SW480 (cell line): ENCODE measurements at places on chromosomes 6 and 20.
A peak's percentile ranks its signal among the peaks of the same experiment; 100 is the strongest.

DNA sequence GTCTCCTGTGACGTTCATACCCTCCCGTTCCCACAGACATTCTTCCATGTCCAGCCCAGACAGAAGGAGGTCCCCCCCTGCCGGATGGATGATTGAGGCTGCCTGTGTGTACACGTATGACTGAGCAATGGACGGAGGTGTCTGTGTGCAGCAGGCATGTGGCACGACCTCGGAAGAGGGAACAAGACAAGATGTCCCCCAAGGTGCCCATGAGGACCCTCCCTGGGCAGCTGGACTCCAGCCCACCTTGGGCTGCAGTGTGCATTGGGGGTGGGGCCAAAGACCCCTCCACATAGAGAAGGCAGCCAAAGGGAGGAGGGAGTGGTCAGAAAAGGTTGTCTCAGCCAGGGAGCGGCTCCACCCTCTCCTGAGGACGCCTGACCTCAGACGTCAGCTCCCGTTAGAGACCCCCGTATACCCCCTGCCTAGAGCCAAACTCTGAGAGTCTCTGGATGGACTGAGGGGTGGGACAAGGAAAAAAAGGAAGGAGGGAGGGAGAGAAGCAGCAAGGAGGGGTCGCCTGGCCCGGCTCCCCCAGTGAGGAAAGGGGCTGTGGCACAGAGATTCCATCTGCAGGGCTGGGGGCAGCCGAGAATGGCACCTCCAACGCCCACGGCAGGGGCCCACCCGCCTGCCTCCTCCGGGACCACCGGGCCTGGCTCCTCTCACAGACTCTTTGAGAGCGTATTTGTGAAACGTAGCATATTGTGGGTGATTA is 92.9 kb upstream of the BHLHE23 start:
- DNase-seq = no peak

- DNase-seq = no peak
Measured at GRCh38 chr20:23302386-23302785, 48.2 kb upstream of the NXT1 start.

GRCh38 chr6:154619146-154619545 is 108.7 kb upstream of the CNKSR3 start:
- no peak for DNase-seq

DNA sequence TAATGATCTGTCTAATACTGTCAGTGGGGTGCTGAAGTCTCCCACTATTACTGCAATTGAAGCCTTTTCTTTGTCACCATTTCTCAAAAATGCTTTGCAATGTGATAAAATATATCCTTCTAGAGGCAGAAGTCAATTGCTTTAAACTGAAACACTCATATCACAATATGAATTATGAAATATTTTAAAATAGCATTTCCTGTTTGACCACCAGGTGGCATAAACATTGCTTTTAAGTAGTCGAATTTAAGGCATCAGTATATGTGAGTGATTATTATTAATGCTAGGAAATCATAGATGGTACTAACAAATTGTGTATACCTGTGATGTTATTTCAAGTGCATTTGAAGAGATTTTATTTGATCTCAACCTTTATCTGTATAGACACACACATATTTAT is 87.5 kb downstream of the MEI4 start:
- DNase-seq = peak; percentile 15

GRCh38 chr6:166779381-166779780 is 152.3 kb upstream of the RPS6KA2 start:
- no peak for DNase-seq

GRCh38 chr20:54134445-54135220 is 39.2 kb downstream of the CYP24A1 start:
- peak; percentile 73 for DNase-seq

- DNase-seq = no peak
Measured at GRCh38 chr6:130962966-130963365, 100.1 kb downstream of the EPB41L2 start.

DNA sequence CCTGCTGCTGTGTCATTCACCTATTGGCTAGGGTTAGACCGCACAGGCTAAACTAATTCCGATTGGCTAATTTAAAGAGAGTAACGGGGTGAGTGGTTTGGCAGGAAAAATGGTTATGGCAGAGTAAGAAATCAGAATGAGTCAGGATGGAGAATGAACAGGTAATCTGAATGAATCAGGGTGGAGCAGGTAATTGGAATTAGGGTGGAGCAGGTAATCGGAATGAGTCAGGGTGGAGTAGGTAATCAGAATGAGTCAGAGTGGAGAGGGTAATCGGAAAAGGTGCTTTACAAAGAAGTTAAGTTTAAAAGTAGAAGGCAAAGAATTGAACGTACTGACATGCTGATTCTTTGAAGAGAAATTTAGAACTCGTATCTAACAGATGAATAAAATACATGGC is 11.7 kb downstream of the SLC35A1 start:
- DNase-seq = no peak

GRCh38 chr20:25160467-25160866 is 35.0 kb upstream of the ENTPD6 start:
- DNase-seq = no peak

- DNase-seq = no peak
Measured at GRCh38 chr6:111562246-111562645, 43.4 kb downstream of the TRAF3IP2 start.
